ENCODE measurements at places on chromosomes 3 and 15.

GRCh38 chr3:102174312-102174712, 260.5 kb upstream of the ZPLD1 start:
- peak; percentile 95 for DNase-seq

- DNase-seq = no peak
Measured at GRCh38 chr3:104612218-104612617, 754.5 kb upstream of the ALCAM start.

GRCh38 chr3:144708437-144708836, 736.8 kb downstream of the DIPK2A start:
- no peak for DNase-seq

DNA sequence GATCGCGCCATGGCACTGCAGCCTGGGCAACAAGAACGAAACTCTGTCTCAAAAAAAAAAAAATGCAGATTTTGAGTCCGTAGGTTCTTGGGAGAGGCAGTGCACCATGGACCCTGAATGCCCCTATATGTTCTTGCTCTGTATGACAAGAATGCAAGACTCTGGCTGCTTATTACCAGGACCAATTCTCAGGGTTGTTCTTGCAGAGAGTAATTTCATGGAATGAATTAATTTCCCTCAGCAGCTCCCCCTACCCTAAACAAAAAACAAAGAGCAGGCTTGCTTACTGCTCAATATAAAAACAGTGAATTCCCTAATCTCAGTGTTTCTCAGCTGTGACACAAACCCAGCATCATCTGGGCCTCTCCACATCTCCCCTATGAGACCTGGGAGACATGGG, 20.5 kb upstream of the DYNC1LI1 start:
- DNase-seq = no peak

GRCh38 chr3:38264353-38264771, 1.2 kb upstream of the SLC22A13 start:
- no peak for DNase-seq

DNA sequence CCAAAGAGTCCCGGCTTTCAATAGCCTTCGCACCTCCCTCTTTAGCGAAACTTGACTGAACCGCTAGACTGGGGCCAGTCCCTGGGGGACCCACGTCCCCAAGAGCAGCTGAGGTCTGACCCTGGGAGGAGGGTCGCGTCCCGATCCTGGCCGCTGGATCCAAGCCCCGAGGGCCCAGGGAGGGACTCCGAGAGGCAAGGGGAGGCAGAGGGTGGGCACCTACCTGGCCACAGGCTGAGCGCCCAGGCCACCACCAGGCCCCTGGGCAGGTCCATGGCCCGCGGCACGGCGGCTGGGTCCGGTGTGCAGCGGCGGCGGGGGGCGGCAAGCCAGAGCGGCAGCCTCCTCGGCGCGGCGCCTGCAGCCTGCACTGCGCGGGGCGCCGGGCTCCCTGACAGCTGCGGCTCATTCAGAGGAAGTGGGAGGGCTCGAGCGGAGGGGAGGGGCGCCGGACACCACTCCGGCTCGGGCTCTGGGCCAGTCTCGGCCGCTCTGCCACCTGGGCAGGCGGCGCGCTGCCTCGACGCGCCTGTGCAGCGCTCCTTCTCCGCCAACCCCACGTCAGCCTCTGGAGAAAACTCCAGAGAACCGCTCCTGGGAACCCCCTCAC, at the start of gene ITGA11:
ITGA11 (minus strand) TSS at position 372 of the 610 bp plus-strand sequence; CDS start at position 275, 97 bp downstream.
- DNase-seq = peak; percentile 41

GRCh38 chr15:85673326-85673725, 121.4 kb downstream of the KLHL25 start:
- DNase-seq = no peak

- DNase-seq = no peak
Measured at GRCh38 chr15:63299943-63300575, 22.7 kb downstream of the APH1B start.

DNA sequence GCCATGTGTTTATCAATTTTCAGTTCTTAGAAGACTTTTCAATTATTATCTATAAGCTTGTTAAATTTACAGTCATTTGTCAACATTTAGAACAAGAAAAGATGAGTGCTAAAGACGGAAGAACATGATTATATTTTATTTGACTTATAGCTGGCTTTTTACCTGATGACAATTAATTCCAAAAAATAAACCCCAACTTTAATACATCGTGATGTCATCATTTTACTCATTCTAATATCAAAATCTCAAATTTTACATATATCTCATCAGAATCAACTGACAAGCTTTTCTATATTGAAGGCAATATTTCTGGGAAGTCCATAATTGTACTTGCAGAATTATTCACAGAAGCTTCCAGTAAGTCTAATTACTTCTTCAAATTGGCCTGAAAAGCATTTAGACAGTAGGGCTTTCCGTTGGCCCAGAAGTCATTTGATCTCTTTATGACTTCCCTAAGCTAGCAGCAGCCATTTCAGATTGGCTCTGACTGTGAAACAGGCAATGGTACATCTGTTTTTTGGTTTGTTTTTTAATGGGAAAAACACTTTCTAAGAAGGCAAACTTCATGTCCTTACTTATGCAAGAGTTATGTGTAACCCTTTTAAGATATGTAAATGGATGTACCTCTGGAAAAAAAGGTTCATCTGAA, 234.7 kb upstream of the PLSCR5 start:
- no peak for DNase-seq

- DNase-seq = no peak
Measured at GRCh38 chr3:17638356-17638755, 104.1 kb downstream of the TBC1D5 start.

DNA sequence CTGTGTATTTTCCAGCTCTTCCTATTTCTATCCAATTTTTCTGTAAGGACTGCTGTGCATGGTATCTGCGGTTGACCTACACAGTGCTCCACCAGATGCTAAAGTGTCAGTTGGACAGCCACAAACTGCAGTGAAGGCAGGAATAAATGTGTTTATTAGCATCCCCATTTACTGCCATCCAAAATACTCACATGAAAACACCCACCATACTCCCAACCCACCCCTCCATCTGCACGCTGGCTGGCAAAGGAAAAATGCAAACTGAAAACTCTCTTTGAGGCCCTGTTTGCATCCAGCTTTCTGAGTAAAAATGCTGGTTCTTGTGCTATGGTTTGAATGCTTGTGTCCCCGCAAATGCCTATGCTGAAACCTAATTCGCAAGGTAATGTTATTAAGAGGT, 515.5 kb downstream of the ZNF385D start:
- no peak for DNase-seq

DNA sequence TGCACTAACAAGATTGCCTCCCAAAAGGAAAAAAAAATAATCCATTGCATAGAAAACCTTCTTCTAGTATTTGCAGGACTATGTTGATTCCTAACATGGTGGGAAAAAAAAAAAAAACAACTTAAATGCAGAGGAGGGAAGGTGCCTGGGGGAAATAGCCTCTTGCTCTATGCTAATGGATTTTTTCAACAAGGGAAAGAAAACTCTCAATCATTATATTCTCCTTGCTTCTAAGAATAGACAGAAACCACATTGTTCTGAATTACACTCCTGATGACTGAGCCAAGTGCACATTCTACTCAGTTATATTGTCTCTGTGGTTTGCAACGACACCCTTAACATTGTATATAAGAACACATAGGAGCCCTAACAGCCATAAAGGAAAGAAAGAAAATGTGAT, 760.2 kb downstream of the NAALADL2 start:
- no peak for DNase-seq

- DNase-seq = no peak
Measured at GRCh38 chr3:1855841-1856240, 242.8 kb upstream of the CNTN4 start.

GRCh38 chr3:94176988-94177745, 114.3 kb downstream of the NSUN3 start:
- DNase-seq = no peak

GRCh38 chr3:89098964-89099585, 8.3 kb upstream of the EPHA3 start:
- DNase-seq = peak; percentile 59

DNA sequence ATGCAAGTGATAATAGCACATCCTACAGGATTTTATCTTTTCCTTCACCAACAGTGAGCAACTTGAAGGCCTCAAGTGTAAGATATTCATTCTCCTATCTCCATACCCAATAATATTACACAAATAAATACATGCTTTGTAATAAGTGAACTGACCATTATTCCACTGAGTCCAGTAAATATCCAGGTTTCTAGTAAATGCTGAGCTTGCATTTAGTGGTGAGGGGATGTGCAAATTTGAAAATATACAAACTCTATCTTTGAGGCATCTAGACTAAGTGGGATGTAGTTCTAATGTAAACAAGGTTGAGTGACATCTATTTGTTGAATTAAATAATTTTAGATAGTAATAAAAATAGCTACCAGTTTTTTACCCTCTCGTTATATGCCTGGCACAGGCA, 587.6 kb upstream of the IL12A start:
- DNase-seq = no peak

GRCh38 chr3:49219132-49219531, 47.7 kb downstream of the KLHDC8B start:
- no peak for DNase-seq

DNA sequence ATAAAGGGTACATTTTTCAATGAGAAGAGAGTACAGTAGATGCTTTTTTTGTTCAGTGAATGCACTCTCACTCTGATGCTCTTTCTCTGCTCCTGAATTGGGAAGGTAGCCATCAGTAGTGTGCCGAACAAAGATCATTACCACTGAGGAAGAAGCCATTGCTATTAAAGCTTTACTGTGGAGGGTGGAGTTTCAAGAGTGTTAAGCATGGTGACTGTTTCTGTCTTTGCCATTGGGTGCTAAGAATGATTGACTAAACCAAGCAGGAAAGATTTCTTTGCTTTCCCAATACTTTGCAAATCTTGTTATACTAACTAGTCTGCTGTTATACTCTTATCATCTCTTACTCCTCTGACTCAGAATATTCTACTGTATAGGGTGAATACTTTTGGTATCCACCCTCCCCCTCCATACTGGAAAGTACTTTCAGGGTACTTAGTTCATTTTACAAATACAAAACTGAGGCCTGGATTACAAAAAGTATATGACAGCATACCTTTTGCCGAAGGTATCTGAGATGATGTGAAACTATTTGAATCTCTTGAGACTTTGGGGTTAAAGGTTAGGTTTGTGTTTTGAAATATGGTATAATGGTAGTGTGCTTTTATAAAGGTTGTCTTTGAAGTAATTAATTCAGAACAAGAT, 1.7 kb downstream of the RAB11A start:
- peak; percentile 43 for DNase-seq

- no peak for DNase-seq
Measured at GRCh38 chr15:43093026-43093425, 12.8 kb downstream of the UBR1 start.

GRCh38 chr3:101643861-101644613, 32.9 kb downstream of the ZBTB11 start:
- DNase-seq = peak; percentile 62

- DNase-seq = no peak
Measured at GRCh38 chr15:89163271-89164055, 57.9 kb downstream of the RLBP1 start.

DNA sequence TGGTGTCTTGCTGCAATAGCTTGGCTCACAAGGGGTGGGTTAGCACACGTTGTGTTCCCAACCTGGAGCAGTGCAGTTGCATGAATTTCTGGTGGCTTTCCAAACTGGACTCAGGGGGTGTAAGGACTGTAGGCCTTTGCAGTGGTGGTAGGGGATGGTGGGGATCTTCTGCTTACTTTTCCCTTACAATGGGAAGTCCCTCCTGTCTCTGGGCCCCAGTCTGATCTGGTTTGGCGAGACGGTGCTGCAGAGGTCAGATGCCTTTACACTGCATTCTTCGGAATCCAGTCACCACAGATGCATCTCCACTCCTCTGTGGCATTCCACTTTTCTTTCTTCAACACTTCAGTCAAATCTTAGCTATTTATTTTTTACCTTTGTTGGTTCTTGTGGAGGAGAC, 132.1 kb downstream of the DOCK3 start:
- DNase-seq = peak; percentile 53

GRCh38 chr3:139020036-139020867, 474 bp downstream of the PRR23B start:
- no peak for DNase-seq

DNA sequence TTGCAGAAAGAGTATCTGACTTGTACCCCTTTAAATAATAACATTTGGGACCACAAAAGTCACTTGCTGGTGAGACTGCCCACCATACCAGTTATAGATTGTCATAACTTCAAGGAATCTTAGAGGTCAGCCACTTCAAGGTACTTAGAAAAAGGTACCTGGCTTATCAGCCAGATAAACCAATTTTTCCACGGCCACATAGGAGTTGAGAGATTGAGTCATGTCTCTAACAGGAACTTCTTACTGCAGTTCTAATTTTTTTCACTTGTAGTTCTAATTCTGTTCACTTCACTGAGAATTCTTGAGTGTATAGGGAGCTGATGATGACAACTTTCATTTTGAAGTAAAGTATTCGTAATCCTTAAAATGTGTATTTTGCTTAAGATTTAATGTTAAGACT, 317.1 kb upstream of the CBLB start:
- DNase-seq = no peak

- no peak for DNase-seq
Measured at GRCh38 chr3:116018646-116019045, 395.3 kb downstream of the GAP43 start.

GRCh38 chr3:160544844-160545503, 20.4 kb downstream of the KPNA4 start:
- DNase-seq = peak; percentile 38

GRCh38 chr3:169454823-169455222, 208.7 kb downstream of the MECOM start:
- DNase-seq = no peak

DNA sequence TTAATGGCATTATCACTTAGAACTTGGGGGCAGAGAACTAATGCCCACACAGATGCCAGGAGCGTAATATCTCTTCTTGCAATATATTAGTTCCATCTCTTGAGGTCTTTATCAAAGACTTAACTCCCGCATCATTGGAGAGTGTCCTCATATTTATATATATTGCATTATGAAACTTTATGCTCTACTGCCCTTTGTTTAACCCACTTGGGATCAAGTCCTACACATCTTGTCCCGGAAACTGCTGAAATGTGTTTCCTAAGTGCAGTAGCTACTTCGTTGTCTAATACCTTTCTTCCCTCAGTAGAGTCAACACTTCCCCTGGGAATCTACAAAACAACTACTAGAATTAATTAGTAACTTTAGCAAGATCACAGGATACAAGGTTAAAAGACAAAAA, 1029.2 kb downstream of the OTOL1 start:
- no peak for DNase-seq

- DNase-seq = no peak
Measured at GRCh38 chr15:39589815-39590644, 9.2 kb downstream of the THBS1 start.

DNA sequence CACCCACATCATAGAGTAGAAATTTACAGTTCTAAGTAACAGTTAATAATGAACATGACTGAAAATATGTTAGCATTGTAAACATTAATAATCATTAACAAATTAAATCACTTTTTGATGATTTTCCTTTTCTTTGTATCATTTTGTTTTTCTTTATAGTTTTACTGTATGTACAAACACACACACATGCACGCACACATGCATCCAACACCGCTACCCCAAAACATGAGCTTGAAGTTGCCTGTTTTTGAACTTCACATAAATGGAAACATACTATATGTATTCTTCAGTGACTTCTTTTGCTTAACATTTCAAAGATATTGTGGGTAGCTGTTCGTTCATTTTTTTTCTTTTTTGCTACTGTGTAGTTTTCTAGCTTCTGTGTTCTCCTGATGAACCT, 123.9 kb downstream of the FNDC3B start:
- DNase-seq = no peak

Measured in kidney glomerular epithelial cell (primary cell).